ENCODE measurements at places on chromosomes 11 and 22.

DNA sequence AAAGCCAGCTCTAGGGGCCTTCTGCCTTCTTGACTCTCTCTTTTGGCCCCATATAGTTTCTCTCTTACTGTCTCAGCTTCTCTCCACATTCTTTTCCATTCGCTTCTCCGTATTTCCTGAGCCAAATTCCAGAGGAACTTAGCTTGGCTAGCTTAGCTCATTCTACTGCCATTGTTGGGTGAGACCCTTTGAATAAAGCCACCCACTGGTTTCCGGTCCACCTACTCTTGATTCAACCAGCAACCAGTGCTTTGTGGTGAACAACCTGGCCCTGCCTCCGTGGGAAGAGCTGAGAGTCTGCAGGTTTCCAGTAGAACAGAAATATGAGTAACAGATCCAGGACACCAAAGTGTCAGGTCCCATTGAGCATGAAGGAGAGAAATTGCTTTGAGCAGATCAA lies 81.3 kb upstream of the ARHGAP20 start:
- DNase-seq: no peak

- no peak for DNase-seq
These were observed 35.7 kb upstream of the POLA2 start for GRCh38 chr11:65226103-65226442.

- DNase-seq: no peak
These were observed 10.9 kb downstream of the HOATZ start for GRCh38 chr11:111525456-111525855.

DNA sequence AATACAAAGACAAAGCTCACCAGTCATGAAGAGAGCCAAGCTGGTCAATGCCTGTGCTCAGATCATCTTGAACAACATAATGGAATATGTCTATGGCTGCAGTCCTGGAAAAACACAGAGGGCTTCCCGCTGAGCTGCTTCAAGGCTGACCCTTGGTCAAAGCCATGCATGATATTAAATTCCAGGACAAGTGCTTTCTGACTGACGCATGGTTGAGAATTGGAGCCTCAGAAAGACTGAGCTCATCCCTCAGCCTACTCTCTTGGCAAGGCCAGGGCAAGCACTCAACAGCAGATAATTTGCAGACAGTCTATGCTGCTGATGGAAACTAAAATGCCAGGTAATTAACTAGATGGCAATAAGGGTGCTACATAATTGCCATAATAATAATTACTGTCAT lies 89.2 kb downstream of the GALNT18 start:
- no peak for DNase-seq

- no peak for DNase-seq
These were observed 88.8 kb upstream of the THY1 start for GRCh38 chr11:119511614-119512306.

- DNase-seq: no peak
These were observed 24.0 kb upstream of the RIC3 start for GRCh38 chr11:8192896-8193209.

GRCh38 chr11:86502137-86502642 lies 127.5 kb downstream of the CCDC81 start:
- no peak for DNase-seq

GRCh38 chr11:96158126-96158525 lies 184.9 kb downstream of the MAML2 start:
- no peak for DNase-seq

DNA sequence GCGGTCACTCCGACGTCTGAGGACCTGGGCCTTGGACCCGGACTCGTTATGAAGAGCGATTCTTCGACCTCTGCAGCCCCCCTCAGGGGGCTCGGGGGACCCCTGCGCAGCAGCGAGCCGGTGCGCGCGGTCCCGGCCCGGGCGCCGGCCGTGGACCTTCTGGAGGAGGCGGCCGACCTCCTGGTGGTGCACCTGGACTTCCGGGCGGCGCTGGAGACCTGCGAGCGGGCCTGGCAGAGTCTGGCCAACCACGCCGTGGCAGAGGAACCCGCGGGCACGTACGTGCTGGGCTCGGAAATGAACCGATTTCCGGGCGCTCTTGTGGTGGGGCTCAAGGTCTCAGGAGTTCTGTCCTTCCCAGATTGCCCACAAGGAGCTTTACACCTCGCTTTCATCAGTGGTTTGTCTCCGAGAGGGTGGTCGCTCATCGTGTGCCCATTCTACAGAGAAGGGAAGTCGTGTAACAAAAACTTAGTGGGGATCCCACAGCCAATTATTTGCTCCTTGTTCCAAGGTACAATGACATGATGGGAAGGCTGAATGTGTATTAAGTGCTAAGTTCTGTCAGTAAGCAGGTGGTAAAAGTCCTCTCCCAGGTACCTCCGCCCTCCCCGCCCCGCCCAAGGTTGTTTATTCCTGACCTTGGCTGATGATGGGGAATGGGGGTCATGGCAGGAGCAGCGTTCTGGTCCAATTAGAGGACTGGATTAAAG lies 695 bp downstream of the PEX26 start:
- peak; percentile 10 for DNase-seq

- DNase-seq: no peak
These were observed 82.8 kb upstream of the PLET1 start for GRCh38 chr11:112343368-112344039.

- no peak for DNase-seq
These were observed 1.4 kb downstream of the ARHGAP20 start for GRCh38 chr11:110710628-110711381.

DNA sequence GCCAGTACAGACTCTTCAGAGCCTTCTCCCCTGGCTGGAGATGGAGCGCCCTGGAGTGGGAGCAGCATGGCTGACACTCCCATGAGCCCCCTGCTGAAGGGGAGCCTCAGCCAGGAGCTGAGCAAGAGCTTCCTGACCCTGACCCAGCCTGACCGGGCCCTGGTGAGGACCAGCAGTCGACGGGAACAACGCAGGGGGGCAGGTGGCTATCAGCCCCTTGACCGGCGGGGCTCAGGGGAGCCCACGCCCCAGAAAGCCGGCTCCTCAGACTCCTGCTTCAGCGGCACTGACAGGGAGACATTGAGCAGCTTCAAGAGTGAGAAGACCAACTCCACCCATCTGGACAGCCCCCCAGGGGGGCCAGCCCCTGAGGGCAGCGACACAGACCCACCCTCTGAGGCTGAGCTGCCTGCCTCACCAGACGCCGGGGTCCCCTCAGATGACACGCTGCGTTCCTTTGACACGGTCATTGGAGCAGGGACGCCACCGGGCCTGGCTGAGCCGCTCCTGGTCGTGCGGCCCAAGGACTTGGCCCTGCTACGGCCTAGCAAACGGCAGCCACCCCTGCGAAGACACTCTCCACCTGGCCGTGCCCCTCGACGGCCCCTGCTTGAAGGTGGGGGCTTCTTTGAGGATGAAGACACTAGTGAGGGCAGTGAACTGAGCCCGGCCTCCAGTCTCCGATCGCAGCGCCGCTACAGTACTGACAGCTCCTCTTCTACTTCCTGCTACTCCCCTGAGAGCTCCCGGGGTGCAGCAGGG lies 2.6 kb downstream of the PCNX3 start:
- no peak for DNase-seq

DNA sequence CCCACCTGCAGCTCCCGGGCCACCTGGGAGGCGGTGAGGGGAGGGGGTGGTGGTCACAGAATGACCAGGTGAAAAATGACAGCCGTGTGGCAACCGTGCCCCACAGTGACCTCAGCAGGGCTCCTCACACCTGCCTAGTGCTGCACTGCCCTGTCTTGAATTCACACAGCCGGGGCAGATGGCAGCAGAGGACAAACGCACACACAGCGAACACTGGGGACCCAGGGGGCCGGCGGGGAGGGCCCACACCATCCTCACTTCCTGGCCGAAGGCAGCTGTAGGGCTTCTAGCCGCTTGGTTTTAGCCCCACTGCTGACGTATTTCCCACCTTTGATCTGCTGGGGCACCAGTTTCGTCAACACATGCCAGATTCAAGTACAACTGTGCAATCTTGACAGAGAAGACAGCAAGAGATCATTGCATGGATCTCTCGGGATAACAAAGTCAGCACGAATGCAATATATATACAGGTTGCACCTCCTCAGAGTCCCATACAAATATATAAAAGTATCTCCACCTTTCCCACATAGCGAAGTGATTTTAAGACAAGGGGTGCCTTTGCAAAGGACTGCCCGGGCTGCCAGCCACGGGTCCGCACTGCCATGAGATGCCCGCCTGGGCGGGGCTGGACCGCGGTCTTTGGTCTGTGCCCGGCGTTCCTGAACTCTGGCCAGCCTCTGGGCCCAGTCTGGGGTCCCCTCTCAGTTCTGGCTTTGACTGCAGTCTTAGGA lies 26.9 kb downstream of the TRMU start:
- DNase-seq: no peak

GRCh38 chr11:75763846-75764245 lies 4.7 kb upstream of the DGAT2 start:
- DNase-seq: no peak

DNA sequence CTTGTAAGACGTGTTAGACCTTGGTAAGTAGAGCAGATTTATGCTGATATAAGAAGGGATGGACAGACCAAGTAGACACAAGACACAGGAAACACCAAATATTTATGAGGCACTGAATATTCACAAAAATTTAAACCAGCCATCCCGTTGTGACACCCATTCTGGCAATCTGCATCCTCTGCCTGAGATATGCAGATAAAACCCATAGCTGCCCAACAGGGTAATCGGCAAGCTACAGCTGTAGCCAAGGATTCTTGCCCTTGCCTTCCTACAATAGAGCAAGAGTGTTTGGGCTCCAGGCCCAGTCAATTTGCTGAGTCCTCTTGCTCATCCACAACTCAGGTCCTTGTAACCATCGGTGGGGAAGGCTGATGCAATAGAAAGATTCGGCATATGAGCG lies 18.5 kb upstream of the MPZL2 start:
- DNase-seq: no peak

- no peak for DNase-seq
These were observed 23.5 kb downstream of the TESMIN start for GRCh38 chr11:68727783-68728182.

DNA sequence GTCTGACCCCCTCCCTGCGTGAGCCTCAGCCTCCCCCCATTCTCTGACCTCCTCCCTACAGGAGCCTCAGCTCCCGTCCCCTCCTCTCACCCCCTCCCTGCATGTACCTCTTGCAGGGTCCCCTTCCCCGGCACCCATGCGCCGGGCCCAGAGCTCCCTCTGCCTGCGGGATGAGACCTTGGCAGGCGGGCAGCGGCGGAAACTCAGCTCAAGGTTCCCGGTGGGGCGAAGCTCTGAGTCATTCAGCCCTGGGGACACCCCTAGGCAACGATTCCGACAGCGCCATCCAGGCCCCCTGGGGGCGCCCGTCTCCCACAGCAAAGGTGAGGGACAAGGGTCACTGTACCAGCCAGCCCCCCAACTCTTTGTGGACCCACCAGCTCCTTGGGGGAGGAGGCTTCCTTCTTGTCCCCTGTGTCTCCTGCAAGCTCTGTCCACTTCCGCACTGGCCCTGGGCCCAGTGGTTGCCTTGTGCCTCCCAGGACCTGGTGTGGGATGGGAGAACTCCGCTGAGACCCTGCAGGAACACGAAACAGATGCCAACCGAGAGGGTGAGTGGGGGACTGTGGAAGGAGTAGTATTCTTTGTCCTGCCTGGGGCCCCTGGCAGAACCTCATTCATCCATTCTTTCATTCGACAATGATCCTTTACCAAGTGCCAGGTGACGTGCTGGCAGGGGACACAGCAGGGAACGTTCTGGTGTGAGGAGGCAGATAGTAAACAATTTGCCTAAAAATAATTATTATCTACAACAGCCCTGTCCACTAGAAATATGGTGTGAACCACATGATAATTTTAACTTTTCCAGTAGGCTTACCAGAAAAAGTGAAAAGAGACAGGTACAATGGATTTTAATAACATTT lies 3.7 kb upstream of the RPS6KA4 start:
- DNase-seq: no peak

GRCh38 chr22:28918550-28919271 lies 35.3 kb downstream of the ZNRF3 start:
- DNase-seq: no peak

Measured in T-helper 2 cell (primary cell).